ENCODE measurements at places on chromosomes 6 and 20. TPM values are rescaled to one million over a fixed set of nuclear protein-coding genes. Genes with fewer than 3 reads are reported as not detected.

- no peak for DNase-seq
Observed at GRCh38 chr20:62819494-62820174, 2.8 kb downstream of the COL9A3 start.

GRCh38 chr6:43856005-43856765 is 86.2 kb downstream of the VEGFA start:
- DNase-seq: peak; percentile 29

Gene PSMF1
- total RNA-seq: 98.4 TPM

Gene OARD1
- total RNA-seq: 22.3 TPM

Gene CD24
- total RNA-seq: 470 TPM

Gene FAM209A
- not detected for total RNA-seq

- no peak for DNase-seq
Observed at GRCh38 chr6:14037402-14038277, 79.9 kb upstream of the CD83 start.

DNA sequence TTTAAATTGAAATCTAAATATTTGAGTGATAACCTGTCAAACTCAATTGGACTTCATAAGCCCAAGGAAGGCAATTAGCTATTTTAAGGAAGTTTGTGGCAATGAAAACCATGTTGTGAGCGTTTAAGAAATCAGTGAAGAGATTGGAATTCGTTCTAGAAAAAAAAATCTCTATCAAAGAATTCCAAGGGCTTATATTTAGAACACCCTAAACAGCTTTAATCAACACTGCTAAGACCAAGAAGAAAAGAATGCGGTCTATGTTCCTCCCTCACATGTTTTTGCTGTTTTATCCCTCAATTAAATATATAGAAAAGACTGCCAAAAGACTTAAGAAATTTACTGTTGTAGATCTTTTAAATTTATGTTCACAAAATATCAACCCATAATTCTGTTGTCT is 16.6 kb upstream of the ABRACL start:
- no peak for DNase-seq

Gene SNRPB
- 179 TPM for total RNA-seq

- DNase-seq: no peak
Observed at GRCh38 chr20:13464702-13465101, 174.0 kb downstream of the TASP1 start.

GRCh38 chr20:53940907-53941545 is 129.4 kb downstream of the BCAS1 start:
- DNase-seq: no peak

- no peak for DNase-seq
Observed at GRCh38 chr6:105507811-105508210, 104.9 kb upstream of the PREP start.

Gene SOX18
- 8.8 TPM for total RNA-seq

- no peak for DNase-seq
Observed at GRCh38 chr20:57475388-57476083, 49.4 kb downstream of the CTCFL start.

Gene ATP9A
- total RNA-seq: 98.4 TPM

Gene RSPO3
- 16.2 TPM for total RNA-seq

GRCh38 chr20:62551407-62552323 is 75.9 kb upstream of the GATA5 start:
- DNase-seq: no peak

Gene DEFB127
- not detected for total RNA-seq

DNA sequence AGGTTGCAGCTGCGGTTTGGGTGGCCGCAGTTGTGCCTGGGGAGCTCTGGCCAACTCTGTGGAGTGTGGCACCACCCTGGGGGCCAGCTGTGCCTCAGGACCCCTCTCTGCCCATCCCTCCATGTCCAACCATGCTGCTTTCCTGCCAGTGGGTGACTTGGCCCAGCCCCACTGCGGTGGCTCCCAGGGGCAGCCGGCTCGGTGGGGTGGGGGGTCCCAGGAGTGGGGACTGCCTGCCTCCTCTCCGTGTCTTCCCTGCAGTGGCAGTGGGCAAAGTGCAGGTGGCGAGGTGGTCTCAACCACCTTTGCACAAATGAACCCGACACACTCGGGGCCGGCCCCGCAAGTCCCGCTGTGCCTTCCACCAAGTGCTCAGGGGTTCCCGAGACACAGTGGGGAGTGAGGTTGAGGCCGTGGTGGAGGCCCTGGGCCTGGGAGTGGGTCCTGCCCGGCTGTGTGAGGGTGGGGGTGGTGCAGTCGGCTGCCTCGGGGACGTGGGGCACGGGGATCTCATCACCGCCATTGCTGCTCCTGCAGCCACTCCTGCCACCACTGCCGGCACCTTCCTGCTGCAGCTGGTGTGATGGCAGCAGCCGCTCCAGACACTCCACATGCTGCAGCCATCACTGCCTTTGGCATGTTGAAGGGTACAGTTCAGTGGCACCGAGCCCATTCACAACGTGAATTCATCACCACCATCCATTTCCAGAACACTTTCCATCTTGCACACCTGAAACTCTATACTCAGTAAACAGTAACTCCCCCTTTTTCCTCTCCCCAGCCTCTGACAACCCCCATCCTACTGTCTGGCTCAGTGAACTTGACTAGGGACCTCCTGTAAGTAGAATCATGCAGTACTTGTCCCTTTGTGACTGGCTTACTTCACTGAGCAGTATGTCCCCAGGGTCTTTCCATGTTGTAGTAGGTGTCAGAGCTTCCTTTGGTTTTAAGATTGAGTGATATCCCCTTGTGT is 10.7 kb upstream of the SLCO4A1 start:
- no peak for DNase-seq

Gene ELOVL4
- total RNA-seq: 1.9 TPM

DNA sequence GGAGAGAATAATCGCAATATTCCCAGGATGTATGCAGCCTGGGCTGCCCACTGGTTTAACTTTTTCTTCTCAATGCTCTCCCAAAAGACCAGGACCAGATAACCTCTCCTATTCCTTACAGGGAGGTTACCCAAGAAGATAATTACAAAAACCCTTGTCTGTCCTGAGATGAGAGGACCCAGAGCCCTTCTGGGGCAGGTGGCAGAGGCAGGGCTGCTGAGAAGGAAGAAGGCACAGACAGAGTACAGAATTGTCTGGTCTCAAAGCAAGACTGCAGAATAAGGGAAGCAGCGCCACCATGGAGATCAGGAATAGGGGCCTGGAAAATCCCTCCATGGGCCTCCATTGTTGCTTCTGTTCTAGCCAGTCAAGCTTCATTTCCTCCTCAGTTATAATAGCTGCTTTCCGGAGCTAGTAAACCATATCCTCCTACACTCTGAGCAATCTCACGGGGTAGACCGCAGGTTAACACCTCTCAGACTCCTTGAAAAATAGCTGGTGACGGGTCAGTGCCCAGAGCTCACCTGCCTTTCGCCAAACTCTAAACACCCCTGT is 463 bp upstream of the HLA-DMB start:
- no peak for DNase-seq

GRCh38 chr6:25177500-25178028 is 101.6 kb upstream of the CARMIL1 start:
- no peak for DNase-seq

- DNase-seq: no peak
Observed at GRCh38 chr6:112191509-112192020, 62.8 kb downstream of the LAMA4 start.

DNA sequence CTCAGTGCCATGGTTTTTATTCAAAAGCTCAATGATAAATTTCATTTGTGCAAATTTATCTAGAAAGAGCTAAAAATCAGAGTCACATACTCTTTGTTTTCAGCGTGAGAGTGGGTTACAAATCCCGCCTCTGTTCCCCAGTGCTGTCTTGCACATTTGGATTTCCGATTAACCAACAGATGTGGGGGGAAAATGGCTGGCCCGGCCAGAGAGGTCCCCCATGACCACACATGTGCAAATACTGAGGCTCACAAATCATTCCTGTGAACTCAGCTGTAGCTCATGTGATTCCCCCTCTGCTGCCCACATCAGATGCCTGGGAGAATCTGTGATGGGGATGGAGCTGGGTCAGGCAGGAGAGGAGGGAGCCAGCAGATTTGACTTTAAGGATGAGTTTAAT is 168.7 kb downstream of the PAX1 start:
- no peak for DNase-seq

DNA sequence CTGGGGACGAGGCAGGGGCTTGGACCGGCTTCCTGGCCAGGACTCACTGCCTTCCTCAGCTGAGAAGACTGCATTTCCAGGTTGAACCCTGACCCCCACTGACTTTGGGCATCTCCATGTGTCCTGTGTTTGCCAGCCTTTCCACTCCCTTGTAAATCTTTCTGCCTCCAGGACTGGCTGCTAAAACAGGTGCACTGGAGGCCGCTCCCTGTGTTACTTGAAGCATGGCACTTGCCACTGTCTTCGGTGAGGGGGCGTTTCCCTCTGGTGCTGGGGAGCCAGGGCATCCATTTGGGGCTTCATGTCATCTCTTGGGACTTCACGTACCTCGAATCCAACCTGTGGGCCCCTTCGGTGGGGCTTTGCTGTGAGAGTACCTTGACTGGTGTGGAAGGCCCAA is 6.7 kb upstream of the RBM38 start:
- no peak for DNase-seq

DNA sequence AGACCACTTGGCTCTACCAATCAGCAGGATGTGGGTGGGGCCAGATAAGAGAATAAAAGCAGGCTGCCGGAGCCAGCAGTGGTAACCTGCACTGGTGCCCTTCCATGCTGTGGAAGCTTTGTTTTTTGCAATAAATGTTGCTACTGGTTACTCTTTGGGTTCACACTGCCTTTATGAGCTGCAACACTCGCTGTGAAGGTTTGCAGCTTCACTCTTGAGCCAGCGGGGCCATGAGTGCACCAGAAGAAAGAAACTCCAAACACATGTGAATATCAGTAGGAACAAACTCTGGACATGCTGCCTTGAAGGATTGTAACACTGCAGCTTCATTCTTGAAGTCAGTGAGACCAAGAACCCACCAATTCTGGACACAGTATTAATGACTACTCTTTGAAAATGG is 89.9 kb upstream of the MBOAT1 start:
- DNase-seq: no peak

DNA sequence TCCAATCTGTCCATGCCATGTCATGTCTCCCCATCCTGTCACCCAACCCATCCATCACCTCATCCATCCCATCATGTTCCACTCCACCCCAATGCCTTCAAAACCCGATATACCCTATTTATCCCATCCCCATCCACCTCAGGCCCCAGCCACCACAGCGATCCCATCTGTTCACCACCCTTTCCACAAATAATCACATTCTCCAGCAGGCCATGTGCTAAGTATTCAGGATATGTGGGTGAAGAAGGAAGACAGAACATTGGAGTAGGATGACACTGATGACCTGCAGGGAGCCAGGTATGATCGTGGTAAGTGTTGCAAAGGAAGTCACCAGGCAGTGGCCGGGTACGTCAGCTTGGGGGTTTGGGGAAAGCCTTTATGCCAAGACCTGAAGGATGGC is 48.8 kb downstream of the NPEPL1 start:
- no peak for DNase-seq

GRCh38 chr6:24910331-24910960 is 25.3 kb downstream of the RIPOR2 start:
- DNase-seq: no peak

DNA sequence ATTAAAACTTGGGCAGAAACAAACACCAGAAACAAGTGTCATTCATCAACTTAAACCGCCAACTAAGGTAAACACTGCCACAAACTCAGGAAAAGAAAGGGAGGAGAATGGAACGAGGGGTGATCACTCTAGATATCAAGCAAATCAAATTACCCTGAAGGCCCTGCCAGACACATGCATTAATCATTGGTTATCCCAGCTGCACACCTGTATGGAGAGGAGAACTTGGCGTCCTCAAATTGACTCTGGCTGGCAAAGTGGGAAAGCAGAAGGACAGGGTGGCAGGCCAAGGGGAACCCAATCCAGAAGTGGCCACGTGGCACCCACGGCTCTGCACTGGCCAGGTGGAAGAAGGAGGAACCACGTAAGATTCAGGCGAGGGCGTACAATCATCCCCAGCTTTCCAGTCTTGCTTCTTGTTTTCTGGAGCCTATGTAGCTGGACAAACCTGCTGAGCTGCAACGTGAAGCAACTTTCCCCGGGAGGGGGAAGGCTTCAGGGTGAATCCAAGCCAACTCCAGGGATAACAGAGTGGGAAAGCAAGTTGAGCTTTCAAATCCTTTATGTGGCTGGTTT is 156.2 kb upstream of the JARID2 start:
- peak; percentile 76 for DNase-seq

DNA sequence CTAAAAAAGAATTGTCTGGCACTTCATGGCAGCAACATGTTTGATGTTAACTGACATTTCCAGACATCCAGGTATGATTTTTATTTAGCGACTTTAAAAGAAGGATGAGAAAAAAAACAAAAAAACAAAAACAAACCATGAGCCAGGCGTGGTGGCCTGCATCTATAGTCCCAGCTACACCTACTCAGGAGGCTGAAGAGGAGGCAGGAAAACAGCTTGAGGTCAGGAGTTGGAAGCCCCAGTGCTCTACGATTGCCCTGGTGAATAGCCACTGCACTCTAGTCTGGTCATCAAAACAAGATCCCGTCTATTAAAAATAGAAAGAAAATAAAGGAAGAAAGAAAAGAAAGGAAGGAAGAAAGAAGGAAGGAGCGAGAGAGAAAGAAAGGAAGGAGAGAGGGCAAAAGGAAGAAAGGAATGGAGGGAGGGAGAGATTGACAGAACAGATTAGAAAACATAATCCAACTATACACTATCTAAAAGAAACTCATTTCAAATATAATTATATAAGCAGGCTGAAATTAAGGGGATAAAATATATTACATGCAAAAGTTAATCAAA is 141.6 kb downstream of the TRIM27 start:
- DNase-seq: no peak

Gene ADAM33
- 37.4 TPM for total RNA-seq
